ENCODE measurements at places on chromosomes 16 and 17.
A peak's percentile ranks its signal among the peaks of the same experiment; 100 is the strongest.

GRCh38 chr16:82183004-82183397 is 13.0 kb upstream of the MPHOSPH6 start:
- DNase-seq = no peak

- DNase-seq = peak; percentile 93
Observed at GRCh38 chr16:70715055-70715858, 29.4 kb upstream of the MTSS2 start.

DNA sequence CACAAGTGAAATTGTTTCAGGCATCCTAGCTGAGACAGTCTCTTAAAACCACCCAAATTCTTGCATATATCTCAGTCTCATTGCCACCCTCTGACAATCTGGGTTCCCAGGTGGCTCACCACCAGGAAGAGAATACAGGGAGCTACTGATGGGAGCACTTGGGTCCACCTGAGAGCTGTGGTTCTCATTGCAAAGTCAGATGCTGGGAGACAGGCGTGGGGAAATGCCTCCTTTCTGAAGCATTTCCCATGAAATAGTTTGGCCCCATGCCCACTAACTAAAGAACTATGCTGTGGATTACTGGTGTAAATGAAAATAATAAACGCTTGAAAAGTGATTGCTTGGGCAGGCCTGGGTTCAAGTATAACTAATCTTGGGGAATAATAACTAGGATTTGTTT is 70.3 kb downstream of the CMC2 start:
- no peak for DNase-seq

GRCh38 chr17:78966910-78967600 is 12.7 kb downstream of the LGALS3BP start:
- no peak for DNase-seq

- DNase-seq = no peak
Observed at GRCh38 chr16:58280846-58281301, 14.0 kb downstream of the PRSS54 start.

DNA sequence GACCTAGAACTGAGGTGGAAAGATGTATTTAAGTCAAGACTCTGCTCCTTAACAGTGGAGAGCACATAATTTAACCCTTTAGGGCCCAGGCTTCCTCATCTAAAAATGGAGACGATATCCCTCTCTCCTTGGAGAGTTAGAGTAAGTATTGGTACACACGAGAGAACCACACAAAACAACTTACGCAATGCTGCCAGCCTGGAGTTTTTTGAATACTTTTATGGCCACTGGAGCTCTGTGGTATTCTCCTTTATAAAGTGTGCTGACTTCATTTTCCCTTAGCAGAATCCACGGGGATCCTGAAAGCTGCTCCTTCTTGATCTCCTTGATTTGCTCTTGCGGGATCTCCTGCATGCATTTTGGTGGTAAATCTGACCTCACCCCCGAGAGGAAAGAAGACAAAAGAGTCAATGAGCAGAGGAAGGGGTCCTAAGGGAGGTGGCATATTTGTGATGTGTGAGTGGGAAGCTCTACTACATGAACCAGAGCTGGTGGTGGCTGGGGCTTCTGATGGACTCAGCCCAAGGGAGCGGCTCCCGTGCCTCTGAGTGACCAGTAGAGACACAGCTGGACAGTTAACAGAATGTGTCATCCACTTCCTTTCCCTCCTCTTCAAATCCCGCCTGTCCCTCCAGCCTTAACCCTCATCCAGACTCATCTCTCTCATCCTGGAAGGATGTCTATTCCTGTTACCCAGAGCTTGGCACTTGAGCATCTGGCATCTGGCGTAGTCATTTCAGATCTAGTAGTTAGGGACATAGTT is 9.4 kb downstream of the MLKL start:
- DNase-seq = no peak

DNA sequence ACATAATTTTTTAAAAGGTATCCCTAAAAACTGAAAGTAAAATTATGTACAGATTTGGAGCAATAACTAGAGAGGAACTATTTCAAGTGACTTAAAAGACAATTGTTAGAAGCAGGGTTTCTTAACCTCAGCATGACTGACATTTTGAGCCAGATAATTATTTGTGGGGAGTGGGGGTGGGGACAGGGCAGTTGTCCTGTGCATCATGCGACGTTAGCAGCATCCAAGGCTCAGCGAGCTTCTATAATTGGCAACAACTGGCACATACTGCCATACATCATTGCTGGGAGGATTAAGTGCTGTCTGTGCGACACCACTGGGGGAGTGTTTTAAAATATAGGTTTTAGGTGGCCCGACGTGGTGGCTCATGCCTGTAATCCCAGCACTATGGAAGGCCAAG is 27.1 kb downstream of the GABARAPL2 start:
- DNase-seq = no peak

DNA sequence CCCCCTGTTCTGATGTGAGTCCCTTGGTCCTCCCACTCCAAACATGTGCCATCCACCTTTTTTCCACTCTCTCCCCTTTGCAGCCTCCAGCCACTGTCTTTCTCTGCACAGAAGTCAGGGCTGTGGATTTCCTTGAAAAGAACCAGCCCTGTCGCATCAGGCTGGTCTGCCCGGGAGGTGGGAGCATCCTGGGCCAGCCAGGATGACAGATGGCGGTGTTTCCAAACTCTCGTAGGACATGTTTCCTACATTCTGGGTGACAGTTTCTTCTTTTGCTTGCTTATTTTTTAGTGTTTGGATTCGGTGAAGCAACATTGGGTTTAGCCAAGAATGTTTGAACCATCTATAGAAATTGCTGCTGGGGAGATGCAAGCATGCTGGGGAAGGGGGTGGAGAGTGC is 100.8 kb downstream of the CCDC182 start:
- DNase-seq = no peak

DNA sequence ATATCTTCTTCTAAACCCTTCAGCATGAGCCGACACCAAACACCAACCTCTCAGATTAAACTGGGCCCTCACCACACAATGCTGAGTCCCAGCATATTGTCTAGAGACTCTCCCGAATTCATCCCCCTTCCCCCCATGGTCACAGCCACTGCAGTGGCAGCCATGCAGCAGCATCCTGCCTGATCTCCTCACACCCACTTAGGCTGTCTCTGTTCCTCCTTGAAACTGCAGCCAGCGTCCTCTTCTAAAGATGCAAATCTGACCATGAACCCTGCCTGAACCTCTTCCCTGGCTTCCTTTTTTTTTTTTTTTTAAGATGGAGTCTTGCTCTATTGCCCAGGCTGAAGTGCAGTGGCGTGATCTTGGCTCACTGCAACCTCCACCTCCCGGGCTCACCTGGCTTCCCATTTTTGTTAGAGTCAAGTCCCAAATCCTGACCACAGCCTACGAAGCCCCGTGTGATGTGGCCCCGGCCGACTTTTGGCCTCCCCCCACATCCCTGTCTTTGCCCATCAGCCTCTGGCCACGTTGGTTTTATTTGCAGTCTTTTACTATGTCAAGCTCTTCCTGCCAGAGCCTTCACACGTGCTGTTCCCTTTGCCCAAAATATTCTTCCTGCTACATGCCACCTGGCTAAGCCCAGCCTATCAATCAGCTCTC is 2.8 kb downstream of the FA2H start:
- DNase-seq = no peak

DNA sequence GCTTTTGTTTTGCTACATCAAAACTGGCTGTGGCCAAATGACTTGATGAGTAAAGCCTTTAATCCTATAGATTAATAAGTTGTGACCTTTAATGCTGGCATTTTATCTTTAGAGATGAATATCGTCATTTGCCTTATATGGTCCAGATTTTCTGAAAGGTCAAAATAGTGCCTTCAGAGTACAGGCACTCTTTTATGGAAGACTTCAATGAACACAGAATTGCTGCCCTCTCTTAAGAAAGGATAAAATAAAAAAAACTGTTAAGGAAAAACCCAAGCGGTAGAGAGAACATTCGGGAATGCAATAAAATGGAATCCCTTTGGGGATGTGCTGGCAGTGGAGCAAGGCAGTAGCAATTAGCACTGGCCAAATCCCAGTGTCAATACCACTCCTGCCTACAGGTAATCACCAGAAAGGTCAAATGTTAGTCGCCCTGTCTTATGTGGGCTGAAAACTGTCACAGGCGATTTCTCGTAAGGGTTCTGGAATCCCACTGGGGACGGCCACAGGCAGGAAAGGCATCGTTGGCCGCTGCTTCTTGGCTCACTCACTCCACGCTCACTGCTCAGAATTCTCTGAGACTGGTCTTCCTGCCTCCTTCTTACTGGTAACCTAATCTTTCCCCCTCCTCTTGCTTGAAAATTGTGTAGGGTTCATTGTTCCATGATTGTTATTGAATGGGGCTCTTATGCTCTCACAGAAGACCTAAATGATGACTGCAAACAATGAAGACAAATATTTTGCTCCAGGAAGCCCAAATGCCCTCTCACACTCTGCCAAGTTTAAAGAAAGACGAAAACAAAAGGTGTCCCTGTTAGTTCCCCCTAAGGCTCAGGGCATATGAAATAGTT is 45.4 kb upstream of the HSBP1 start:
- DNase-seq = no peak

- DNase-seq = no peak
Observed at GRCh38 chr16:85356157-85356556, 243.9 kb upstream of the CIBAR2 start.

GRCh38 chr16:75971334-75971733 is 245.0 kb upstream of the CPHXL start:
- no peak for DNase-seq

DNA sequence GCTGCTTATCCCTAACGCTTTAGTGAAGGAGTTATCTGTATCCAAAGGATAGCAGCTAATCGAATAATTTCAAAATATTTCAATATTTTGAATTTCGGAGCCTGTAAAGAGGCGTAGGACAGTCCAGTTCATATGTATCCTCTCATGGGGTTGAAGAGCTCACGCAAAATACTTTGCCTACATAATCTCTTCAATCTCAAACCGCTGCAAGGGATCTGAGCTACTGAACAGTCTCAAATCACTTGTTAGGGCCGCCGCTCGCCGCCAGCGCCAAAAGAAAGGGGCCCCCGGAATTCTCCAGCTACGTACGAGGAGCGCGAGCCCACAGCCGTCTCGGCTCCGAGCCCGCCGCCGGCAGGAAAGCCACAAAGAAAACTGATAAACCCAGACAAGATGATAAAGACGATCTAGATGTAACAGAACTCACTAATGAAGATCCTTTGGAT is 601 bp upstream of the RFWD3 start:
- no peak for DNase-seq

- DNase-seq = no peak
Observed at GRCh38 chr16:89018282-89019158, 41.5 kb upstream of the CBFA2T3 start.

GRCh38 chr16:17496891-17497290 is 26.1 kb upstream of the XYLT1 start:
- DNase-seq = no peak

DNA sequence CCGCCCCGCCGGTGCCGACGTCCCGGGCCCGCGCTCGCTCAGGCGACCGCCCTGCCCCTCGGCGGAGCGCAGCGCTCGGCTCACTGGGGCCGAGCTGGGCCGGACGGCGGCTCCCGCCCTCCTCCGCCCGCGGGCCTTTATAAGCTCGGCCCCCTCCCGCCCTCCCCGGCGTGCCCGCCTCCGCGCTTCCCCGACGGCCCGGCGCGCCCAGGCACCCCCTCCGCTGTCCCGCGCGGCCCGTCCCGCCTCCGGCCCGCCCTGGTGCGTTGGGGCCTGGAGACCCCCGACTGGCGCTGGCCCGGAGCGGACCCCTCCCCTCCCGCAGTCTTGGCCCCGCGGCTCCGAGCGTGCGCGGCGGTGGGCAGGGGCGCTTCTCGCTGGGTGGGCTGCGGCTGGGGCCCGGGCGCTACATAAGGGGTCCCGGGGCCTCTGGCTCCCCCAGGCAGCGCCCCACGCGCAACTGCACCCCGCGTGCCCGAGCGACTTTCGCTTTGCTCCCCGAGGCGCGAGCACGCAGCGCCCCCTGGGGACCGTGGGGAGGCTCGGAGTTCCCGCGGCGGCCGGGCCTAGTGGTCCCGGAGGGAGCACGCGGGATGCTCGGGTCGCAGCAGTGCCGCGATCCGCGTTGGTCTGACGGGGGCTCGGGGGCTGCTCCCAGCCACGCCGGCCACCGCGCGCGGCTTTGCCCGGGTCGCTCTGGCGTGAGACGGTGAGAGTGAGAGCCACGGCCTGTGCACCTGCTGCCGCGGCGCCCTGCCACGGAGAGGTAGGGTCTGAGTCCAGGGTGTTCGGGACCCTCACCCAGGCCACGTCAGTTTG is at the start of gene PIEZO1:
TSS of gene PIEZO1 (minus strand) at position 115 of the 819 bp plus-strand sequence. CDS start 256 bp downstream, outside the sequence.
- no peak for DNase-seq

GRCh38 chr17:82396601-82397435 is 21.3 kb upstream of the HEXD start:
- peak; percentile 96 for DNase-seq

GRCh38 chr16:4058386-4058785 is 57.9 kb downstream of the ADCY9 start:
- DNase-seq = no peak

DNA sequence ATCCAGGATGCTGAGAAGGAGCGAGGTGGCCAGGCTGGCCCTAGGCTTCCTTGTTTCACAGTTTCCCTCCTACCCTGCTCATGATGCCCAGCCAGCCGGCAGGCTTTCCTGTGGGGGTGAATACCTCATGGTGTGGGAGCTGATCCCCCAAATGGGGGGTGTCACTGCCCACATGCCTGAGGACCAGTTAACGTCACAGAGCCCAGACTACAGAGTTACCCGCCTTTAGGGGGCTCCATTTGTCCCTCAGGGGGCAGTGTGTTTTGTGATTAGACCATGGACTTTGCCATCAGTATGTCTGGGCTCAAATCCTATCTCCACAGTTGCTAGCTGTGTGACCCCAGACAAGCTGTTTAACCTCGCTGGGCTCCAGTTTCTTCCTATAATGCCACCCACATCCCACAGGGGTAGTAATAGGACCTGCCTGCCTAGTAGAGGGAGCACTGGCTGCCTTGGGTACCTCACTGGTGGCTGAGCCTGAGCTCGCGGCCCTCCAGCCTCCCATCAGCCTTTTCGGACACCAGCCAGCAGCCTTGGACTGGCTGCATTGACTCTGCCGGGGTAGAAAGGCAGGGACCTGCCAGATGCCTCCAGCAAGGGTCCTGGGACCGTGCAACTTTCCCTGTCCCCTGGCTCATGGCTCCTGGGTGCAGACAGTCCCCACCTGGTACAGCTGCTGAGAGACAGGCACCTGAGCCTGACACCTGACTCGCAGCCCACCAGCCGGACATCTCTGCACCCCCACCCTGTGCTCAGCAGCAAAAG is 87.5 kb upstream of the GSE1 start:
- DNase-seq = no peak

GRCh38 chr16:82229800-82230619 is 60.0 kb upstream of the MPHOSPH6 start:
- DNase-seq = peak; percentile 47

DNA sequence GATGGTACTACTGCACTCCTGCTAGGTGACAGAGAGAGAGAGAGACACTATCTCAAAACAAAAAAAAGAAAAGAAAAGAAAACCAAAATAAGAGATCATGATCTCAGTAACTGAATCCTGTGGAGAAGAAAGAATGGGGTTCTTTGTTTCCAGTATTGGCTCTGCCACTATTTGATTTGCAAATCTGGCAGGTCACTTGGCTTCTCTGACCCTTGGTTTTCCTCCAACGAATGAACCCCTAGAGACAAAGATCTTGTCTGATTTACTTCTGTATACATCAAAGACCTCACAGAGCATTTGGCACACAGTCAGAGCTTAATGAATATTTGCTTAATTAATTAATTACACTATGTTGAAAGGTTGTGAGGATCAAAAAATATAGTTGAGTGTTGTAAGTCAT is 47.9 kb upstream of the NLK start:
- no peak for DNase-seq

- no peak for DNase-seq
Observed at GRCh38 chr17:67639555-67639954, 78.2 kb upstream of the NOL11 start.

Data from fibroblast of the conjunctiva (primary cell).